Uterus (tissue), 4 donors: ENCODE measurements at places on chromosomes 1 and 21.

- no peaks in the 10 kb centered on the region for H3K36me3 ChIP-seq
- H3K4me1 ChIP-seq: no peaks in the 10 kb centered on the region
- no peaks in the 10 kb centered on the region for H3K27me3 ChIP-seq
Measured at GRCh38 chr1:93384656-93385055, 38.9 kb downstream of the DR1 start.

- no peaks in the 10 kb centered on the region for H3K36me3 ChIP-seq
- no peaks in the 10 kb centered on the region for H3K4me1 ChIP-seq
- DNase-seq: no peak
- H3K4me3 ChIP-seq: no peak overlapping the region
Measured at GRCh38 chr1:6724517-6725141, 23.0 kb upstream of the DNAJC11 start.

- DNase-seq: no peak
- H3K36me3 ChIP-seq: no peaks in the 10 kb centered on the region
- H3K27ac ChIP-seq: no peak overlapping the region
- H3K4me1 ChIP-seq: no peaks in the 10 kb centered on the region
- H3K27me3 ChIP-seq: no peaks in the 10 kb centered on the region
Measured at GRCh38 chr1:205585169-205585834, 46.5 kb downstream of the ELK4 start.

DNA sequence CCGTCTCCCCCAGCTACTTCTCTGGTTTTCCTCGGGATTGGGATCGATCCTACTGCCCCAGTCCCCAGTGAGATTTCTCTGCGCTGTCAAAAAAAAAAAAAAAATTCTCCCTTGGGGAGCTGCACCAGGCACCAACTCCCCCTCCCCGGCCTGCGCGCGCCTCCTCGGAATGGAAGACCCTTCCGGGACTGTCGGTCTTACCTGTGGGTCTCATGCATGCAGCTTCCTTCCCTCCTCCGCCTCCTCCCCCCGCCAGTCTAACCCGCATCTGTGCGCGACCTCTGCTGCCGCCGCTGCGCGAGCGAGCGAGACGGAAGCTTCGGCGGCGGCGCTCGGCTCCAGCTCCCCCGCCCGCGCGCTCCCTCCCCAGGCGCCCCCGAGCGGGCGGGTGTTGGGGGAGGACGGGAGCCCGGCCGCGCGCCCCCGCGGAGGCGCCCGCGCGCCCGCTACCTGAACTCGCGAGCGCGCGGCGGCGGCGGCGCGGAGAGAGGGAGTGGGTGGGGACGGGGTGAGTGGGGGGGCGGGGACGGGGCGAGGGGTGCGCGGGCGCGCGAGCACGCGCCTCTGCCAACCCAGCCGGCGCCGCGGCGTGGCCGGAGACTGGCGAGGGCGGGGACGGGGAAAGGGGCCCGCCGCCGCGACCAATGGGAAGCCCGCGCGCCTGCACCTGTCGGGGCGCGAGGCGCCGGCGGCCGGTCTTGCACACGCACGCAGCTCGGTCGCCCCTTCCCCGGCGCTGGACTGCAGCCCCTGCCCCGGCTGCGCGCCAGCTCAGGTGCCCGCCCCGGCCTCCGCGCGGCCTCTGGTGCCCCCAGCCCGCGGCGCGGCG, at the start of gene SUSD4:
TSS of gene SUSD4 (minus strand) at position 321 of the 829 bp plus-strand sequence. CDS start 751 bp downstream, outside the sequence.
- H3K36me3 ChIP-seq: no peaks in the 10 kb centered on the region
- no peaks in the 10 kb centered on the region for H3K4me1 ChIP-seq
- H3K27me3 ChIP-seq: no peaks in the 10 kb centered on the region
- H3K27ac ChIP-seq: no peak within 1 kb of the TSS
- peak within 1 kb of the TSS; percentile 35 for H3K4me3 ChIP-seq

- no peak overlapping the region for H3K4me3 ChIP-seq
- no peaks in the 10 kb centered on the region for H3K4me1 ChIP-seq
- no peaks in the 10 kb centered on the region for H3K27me3 ChIP-seq
- no peaks in the 10 kb centered on the region for H3K36me3 ChIP-seq
- no peak overlapping the region for H3K27ac ChIP-seq
- DNase-seq: peak; percentile 55
Measured at GRCh38 chr1:6960291-6960811, 175.1 kb downstream of the CAMTA1 start.

- no peak for DNase-seq
- no peak overlapping the region for H3K4me3 ChIP-seq
- no peaks in the 10 kb centered on the region for H3K27me3 ChIP-seq
- peaks cover 22% of the 10 kb centered on the region for H3K4me1 ChIP-seq
Measured at GRCh38 chr1:223730479-223731132, 18.3 kb downstream of the CAPN2 start.

DNA sequence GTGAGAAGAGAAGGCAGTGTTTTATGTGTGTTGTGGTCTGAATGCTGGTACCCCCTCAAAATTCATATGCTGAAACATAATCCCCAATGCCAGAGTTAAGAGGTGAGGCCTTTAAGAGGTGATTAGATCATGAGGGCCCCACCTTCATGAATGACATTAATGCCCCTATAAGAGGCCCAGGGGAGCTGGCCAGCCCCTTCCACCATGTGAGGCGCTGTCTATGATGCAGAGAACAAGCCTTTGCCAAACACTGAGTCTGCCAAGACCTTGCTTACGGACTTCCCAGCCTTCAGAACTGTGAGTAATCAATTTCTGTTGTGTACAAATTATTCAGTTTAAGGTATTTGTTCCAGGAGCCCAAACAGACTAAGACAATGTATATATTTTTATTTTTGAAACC, 20.2 kb downstream of the CAPZB start:
- no peaks in the 10 kb centered on the region for H3K36me3 ChIP-seq
- peak overlapping the region; percentile 75 for H3K27ac ChIP-seq
- DNase-seq: no peak
- no peaks in the 10 kb centered on the region for H3K27me3 ChIP-seq
- H3K4me1 ChIP-seq: peaks cover 14% of the 10 kb centered on the region

- H3K4me1 ChIP-seq: no peaks in the 10 kb centered on the region
- no peak overlapping the region for H3K27ac ChIP-seq
- H3K36me3 ChIP-seq: no peaks in the 10 kb centered on the region
- no peaks in the 10 kb centered on the region for H3K27me3 ChIP-seq
Measured at GRCh38 chr1:236422517-236422876, 28.4 kb downstream of the EDARADD start.
